ENCODE measurements at places on chromosomes 6 and 20.

- DNase-seq: peak; percentile 7
These were observed 88.4 kb upstream of the CEP85L start for GRCh38 chr6:118739696-118740353.

GRCh38 chr6:169646906-169647567 is 54.8 kb downstream of the WDR27 start:
- no peak for DNase-seq

DNA sequence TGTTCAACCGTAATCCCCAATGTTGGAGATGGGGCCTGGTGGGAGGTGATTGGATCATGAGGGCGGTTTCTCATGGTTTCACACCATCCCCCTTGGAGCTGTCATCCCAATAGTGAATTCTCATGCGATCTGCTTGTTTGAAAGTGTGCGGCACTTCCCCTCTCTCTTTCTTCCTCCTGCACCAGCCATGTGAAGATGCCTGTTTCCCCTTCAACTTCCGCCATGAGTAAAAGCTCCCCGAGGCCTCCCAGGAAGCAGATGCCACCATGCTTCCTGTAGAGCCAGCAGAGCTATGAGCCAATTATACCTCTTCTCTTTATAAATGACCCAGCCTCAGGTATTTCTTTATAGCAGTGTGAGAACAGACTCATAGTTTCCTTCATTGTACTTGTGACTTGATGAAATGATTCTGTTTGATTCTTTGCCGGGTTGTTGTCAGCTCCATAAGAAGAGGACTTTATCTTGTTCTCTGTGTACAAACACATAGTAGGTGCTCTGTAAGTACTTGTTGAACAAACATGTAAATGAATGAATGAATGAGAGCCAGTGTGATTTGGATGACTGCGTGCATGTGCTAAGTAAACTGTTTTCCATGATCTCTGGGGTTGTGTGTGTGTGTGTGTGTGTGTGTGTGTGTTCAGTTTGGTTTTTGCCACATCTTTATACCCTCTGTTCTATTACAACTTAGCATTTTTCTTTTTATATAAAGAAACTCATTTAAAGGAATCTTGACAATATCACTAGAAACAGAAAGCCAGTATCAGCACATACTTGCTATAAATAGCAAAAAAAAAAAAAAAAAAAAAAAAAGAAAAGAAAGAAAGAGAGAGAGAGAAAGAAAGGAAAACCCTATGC is 22.5 kb upstream of the PTGIS start:
- no peak for DNase-seq

DNA sequence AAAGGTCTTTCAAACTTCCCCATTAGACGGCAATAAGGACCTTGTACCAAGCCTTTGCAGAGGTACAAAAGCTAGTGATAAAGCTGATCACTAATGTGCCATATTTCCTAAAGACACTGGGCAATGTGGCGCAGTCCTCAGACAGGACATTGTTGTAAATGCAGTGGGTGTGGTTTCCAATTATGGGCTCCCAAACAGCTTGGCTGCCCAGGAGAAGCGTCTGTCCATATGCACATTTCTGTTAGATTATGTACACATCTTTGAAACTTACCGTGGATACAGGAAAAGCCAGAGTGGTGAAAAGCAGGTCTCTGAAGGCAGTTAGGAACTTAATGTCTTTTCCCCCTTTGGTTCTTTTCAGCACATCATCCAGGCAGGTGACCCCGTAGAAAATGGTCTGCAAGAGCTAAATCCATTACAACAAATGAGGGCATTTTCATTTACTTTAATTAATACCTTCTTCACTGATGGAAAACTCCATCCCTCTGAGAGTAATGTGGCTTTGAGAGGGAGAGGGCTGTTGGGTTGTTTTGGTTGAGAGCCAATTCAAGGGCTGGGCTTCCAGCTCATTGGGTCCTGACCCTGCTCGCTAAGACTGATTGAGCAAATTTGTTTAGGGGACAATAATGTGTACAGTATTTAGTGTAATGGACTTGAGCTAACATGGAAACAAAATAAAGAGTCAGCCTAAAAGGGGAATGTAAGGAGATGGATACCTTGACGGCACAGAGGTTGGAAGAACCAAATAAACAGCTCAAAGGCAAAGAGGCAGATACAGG is 10.4 kb downstream of the ADTRP start:
- no peak for DNase-seq

DNA sequence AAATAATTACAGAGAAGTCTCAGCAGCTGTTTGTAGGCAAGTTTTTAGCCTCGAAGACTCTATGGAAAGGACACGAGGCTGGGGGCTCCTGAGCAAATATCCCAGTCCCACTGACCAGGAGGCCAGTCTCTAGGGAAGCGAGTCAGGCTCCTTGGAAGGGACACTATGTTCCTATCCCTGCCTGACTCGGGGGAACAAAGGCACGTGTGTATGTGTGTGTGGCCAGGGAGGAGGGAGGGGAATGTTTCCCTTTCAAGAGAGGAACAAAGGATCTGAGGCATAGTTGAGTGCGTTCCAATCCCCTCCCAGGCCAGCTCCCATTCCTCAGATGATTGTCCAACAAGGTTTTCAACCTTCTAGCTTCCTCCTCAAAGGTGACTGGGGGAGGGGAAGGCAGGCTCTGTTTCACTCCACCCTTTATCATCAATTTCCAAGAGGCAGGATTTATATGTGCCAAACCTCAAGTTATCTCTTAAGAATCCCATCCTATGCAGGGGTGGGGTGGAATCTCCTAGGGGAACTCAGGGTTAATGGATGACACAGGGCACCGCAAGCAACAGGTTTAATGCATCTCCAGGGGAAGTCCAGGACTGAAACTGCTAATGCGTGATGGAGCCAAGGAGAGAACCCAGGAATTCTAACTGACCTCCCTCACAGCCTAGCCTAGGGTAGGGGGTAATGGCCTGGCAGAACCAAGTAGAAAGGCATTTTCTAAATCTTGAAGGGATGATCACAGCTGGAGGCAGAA is 9.9 kb downstream of the BCL2L1 start:
- DNase-seq: peak; percentile 94

- DNase-seq: no peak
These were observed 92.8 kb upstream of the QKI start for GRCh38 chr6:163321717-163322116.

DNA sequence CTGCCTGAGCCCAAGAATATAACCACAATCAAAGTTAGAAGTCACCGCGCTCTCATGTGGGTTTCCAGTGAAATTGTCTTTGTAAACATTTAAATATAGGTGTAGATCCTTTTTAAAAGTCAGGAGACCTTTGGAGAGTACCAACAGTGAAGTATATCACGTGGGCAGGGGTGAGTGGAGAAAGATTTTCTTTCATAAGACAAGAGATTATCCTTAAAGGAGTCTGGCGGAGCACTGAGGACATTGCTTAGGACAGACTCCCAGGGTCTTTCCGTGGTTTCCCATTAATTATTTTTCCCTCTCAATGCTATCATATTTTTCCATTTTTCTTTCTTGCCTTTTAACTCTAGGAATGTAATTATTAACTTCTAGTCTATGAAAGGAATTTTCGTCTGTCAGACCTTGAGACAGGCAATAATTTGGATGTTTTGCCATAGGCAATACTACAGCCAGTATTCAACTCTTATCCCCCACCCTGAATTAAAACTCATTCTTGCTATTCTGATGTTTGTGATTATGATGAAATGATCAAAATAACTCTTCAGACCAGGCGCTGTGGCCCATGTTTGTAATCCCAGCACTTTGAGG is 31.4 kb downstream of the DCBLD1 start:
- peak; percentile 46 for DNase-seq

DNA sequence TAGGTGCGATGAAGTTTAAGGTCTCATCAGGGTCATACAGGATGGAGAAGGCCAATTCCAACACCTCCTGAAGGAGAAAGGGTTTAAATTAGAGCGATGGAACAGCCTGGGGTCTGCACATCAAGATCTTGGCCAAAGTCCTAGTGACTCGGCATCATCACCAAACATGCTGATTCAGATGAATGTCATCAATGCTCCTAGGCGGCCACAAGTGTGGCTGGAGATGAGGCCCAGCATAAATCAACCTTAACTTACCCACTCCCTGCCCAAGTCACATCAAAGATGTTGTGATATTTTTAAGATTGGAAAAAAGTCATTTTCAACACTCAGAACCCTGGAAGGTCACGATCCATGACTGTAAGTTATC is 37.5 kb downstream of the ELMO2 start:
- DNase-seq: no peak

GRCh38 chr6:156111913-156112312 is 656.3 kb upstream of the NOX3 start:
- no peak for DNase-seq

DNA sequence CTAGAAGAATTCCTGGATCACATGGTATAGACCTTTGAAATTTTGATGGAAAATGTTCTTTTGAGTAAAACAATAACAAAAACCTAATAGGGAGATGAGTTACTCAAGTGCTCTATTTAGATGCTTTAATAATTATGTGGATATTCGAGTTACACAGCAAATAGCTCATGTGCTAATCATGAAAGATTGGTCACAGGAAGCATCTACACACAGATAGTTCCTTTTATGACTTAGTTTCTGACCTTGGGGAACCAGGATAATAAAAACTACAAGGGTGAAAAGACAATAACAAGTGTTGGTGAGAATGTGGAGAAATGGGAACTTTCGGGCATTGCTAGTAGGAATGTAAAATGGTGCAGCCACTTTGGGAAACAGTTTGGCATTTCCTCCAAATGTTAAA is 19.7 kb downstream of the UBE2V1 start:
- DNase-seq: no peak

- peak; percentile 65 for DNase-seq
These were observed 99.1 kb downstream of the ARMC2 start for GRCh38 chr6:108947114-108947854.

DNA sequence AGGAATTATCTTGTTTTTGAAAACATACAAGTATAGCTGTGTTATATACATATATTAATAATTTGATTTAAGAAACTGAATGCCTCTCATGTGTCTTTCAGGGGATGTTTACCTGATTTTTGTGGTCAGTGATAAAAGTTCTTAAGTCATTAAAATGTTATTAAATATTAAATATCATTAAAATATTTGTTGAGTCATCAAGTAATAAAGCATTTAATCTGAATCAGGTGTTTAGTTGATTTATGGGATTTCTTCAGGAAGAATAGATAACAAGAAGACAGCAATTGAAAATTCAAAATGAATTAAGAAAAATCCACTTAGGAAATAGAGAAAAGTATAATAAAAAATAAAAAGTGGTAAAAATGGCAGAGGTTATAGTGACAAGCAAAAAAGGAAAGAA is 361.9 kb upstream of the EYS start:
- no peak for DNase-seq

- DNase-seq: no peak
These were observed 168.8 kb downstream of the BCAS1 start for GRCh38 chr20:53901497-53902096.

DNA sequence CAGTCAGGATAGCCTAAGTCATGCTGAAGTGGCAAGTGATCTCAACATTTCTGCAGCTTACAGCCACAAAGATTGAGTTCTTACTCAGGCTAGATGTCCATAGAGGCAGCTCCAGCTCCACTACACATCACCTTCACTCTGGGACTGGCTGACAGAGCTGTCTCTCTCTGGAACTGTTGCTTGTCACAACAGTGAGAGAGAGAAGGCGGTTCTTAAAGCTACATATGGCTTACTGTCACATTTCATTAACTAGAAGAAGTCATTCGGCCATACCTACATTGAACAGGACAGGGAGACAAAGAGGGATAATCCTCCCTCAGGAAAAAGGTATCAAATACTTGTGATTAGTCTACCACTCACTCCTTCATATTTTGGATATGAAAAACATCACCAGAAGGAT is 914.9 kb upstream of the FLRT3 start:
- DNase-seq: no peak

GRCh38 chr20:63738687-63739129 is 868 bp upstream of the SLC2A4RG start:
- no peak for DNase-seq

DNA sequence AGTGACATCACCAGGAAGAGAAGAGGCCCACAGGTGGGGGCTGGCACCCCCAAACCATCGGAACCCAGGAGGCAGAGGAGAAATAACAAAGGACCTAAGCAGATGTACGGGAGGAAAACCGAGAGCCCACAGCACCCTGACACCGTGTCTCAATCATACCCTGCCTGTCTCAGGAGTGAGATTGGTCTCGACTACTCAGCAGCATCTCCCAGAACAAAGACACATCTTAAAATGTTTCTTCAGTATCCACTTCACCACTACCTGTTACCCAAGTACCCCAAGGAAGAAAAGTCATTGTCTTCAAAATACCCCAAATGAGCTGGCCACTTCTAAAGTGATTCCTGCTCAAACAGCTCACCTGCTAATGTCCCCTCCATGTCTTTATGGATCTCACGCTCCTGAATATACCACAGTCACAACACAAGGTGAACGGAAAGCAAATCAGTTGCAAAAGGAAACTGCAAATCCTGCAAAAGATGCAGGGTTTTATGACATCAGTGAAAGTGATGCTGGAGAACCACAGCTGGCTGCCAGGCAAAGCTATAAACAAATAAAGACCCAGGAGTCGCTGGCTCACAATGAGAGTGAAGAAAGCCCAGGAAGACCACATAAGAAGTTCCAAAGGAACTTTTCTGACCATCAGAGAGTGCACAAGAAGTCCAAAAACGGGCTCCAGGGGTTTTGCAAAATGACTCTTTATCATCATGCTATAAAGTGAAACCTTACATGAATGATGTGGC is 44.1 kb downstream of the PREX1 start:
- no peak for DNase-seq

- DNase-seq: peak; percentile 16
These were observed 29.8 kb downstream of the SLC13A3 start for GRCh38 chr20:46621492-46621891.

DNA sequence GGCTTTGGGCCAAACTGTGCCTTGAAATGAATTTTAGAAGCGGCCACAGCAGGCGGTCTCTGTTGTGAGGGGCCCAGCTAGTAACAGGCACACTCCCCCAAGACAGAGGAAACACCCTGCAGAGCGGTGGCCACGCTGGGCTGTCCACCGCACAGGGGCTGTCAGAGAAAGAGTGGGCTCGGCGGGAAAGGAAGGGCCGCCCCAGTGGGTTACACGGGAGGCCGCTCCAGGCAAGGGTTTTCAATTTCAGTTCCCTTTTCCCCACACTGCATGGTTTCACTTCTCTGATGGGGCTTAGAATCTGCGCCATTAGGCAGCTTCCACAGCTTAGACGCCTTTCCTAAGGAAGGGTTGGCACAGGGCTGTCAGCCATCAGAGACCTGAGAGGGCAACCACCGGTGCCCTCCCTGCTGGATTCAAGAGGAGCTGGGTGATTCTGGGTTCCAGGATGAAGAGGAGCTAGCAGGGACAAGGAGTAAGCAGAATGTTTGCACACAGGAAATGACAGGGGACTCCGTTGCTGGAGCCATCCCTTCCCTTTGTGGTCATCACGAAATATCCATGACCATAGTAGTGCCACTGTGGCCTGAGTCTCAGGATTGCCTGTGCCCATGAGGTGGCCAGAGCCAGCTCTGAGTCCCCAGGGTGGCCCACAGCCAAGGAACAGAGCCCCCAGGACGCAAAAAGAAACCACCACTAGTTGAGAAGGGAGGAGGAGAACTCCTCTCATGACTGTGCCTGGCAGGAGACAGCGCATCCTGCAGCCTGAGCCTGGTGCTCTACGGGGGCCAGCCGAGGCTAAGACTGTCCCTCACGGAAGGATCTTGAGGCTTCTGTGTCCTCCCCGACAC is 282.7 kb downstream of the NRN1 start:
- DNase-seq: no peak

- no peak for DNase-seq
These were observed 4.5 kb downstream of the SUN5 start for GRCh38 chr20:32999603-33000250.

- no peak for DNase-seq
These were observed 10.9 kb downstream of the FOXC1 start for GRCh38 chr6:1620504-1621069.

- DNase-seq: no peak
These were observed 49.5 kb upstream of the SIRPA start for GRCh38 chr20:1845701-1846100.

GRCh38 chr20:24724982-24725533 is 224.0 kb upstream of the CST7 start:
- no peak for DNase-seq

Measured in astrocyte (in vitro differentiated cells and primary cell).